OCI-LY7 (cell line): ENCODE measurements at places on chromosomes 3 and 15. TPM values are rescaled to one million over a fixed set of nuclear protein-coding genes. Genes with fewer than 3 reads are reported as not detected.

The SUCLG2 gene
- 44.7 and 48.9 TPM in 2 replicates for total RNA-seq

The GRK7 gene
- not detected in 2 replicates for total RNA-seq

The CCDC54 gene
- not detected in 2 replicates for total RNA-seq

The DNASE1L3 gene
- 0.61 and 1.3 TPM in 2 replicates for total RNA-seq

The NME9 gene
- not detected in 2 replicates for total RNA-seq

The FAM81A gene
- total RNA-seq = 37.4 and 40.3 TPM in 2 replicates

The GPR149 gene
- not detected in 2 replicates for total RNA-seq

The HES1 gene
- total RNA-seq = 3.0 and 3.4 TPM in 2 replicates

The ITIH4 gene
- 2.2 and 4.6 TPM in 2 replicates for total RNA-seq

The CYP1A2 gene
- not detected in 2 replicates for total RNA-seq

The KNG1 gene
- not detected in 2 replicates for total RNA-seq

The SPATA12 gene
- 0.13 and 0.20 TPM in 2 replicates for total RNA-seq

The ACAD9 gene
- 56.8 and 69.5 TPM in 2 replicates for total RNA-seq

The NAALADL2 gene
- 0.70 TPM in 1 of 2 replicates, not detected in the other for total RNA-seq

The ARHGEF26 gene
- 0.11 and 0.35 TPM in 2 replicates for total RNA-seq

The KLHDC8B gene
- total RNA-seq = 0.91 and 1.3 TPM in 2 replicates

The SLC28A2 gene
- not detected in 2 replicates for total RNA-seq

The PHLDB2 gene
- total RNA-seq = 0.61 and 1.8 TPM in 2 replicates

The CCR3 gene
- not detected in 2 replicates for total RNA-seq

The CAND2 gene
- 4.0 and 4.1 TPM in 2 replicates for total RNA-seq

The MESD gene
- 27.7 and 27.9 TPM in 2 replicates for total RNA-seq

The GOLIM4 gene
- 42.8 and 46.6 TPM in 2 replicates for total RNA-seq

The HGD gene
- not detected in 2 replicates for total RNA-seq

The CELF6 gene
- total RNA-seq = 0.78 TPM in 1 of 2 replicates, not detected in the other

The VEPH1 gene
- not detected in 2 replicates for total RNA-seq

The EIF2B5 gene
- 56.7 and 57.4 TPM in 2 replicates for total RNA-seq
